Skeletal muscle tissue (tissue), 5 donors: ENCODE measurements at places on chromosomes 4 and X. TPM values are rescaled to one million over a fixed set of nuclear protein-coding genes. Genes with fewer than 3 reads are reported as not detected.

The GAGE12E gene
- not detected for total RNA-seq

The BMX gene
- 3.1 TPM for total RNA-seq

The GPR82 gene
- total RNA-seq: not detected

The FREM3 gene
- total RNA-seq: under 0.01 TPM

The RRH gene
- under 0.01 TPM for total RNA-seq

The GNRHR gene
- not detected for total RNA-seq

The CASP3 gene
- 29.7 TPM for total RNA-seq

The RNF175 gene
- total RNA-seq: not detected

The FGF16 gene
- 3.1 TPM for total RNA-seq

The HMGB2 gene
- total RNA-seq: 39.7 TPM

The S100P gene
- 0.52 TPM for total RNA-seq

The NEUROG2 gene
- not detected for total RNA-seq

The FRMD7 gene
- total RNA-seq: 0.52 TPM

The NUP54 gene
- total RNA-seq: 78.8 TPM

The SLC10A4 gene
- total RNA-seq: 2.6 TPM

The AFF1 gene
- 21.9 TPM for total RNA-seq

The ANKRD50 gene
- 77.8 TPM for total RNA-seq

The FHIP1A gene
- 15.1 TPM for total RNA-seq

The NXF2 gene
- not detected for total RNA-seq

The IL21 gene
- total RNA-seq: not detected

The HCCS gene
- total RNA-seq: 19.3 TPM

The RNF212 gene
- 3.7 TPM for total RNA-seq

The UCP1 gene
- total RNA-seq: 1.0 TPM

The NXF3 gene
- not detected for total RNA-seq

The ATP2B3 gene
- total RNA-seq: 0.52 TPM

The RPA4 gene
- 2.6 TPM for total RNA-seq

The CCKAR gene
- total RNA-seq: not detected

The CXorf49B gene
- not detected for total RNA-seq

The STPG2 gene
- total RNA-seq: 0.52 TPM

The TREX2 gene
- 3.7 TPM for total RNA-seq

The PFKFB1 gene
- not detected for total RNA-seq

The RADX gene
- 1.0 TPM for total RNA-seq

The HPGDS gene
- 7.3 TPM for total RNA-seq

The TMEM47 gene
- total RNA-seq: 54.8 TPM

The GPR173 gene
- total RNA-seq: 2.1 TPM

The FRAS1 gene
- 15.1 TPM for total RNA-seq

The FGFBP1 gene
- total RNA-seq: not detected

The HSD17B13 gene
- total RNA-seq: not detected

The SMIM10 gene
- 2.1 TPM for total RNA-seq

The RIBC1 gene
- total RNA-seq: 0.52 TPM

The SPOCK3 gene
- 1.0 TPM for total RNA-seq

The TRPC5OS gene
- not detected for total RNA-seq

The NDNF gene
- 5.2 TPM for total RNA-seq

The HHIP gene
- total RNA-seq: 8.4 TPM

The GYPE gene
- 2.1 TPM for total RNA-seq

The ASB9 gene
- total RNA-seq: 3.7 TPM

The NWD2 gene
- not detected for total RNA-seq

The GPRASP1 gene
- total RNA-seq: 8.9 TPM

The MAP3K15 gene
- 0.52 TPM for total RNA-seq

The LPAR4 gene
- 8.9 TPM for total RNA-seq

The F8A2 gene
- not detected for total RNA-seq

The TRPC3 gene
- 0.52 TPM for total RNA-seq

The PPP1R2C gene
- not detected for total RNA-seq

The WAS gene
- 1.0 TPM for total RNA-seq

The BEX4 gene
- total RNA-seq: 13.6 TPM

The AMTN gene
- not detected for total RNA-seq

The FAM3A gene
- total RNA-seq: 15.7 TPM

The PKD2 gene
- 36.0 TPM for total RNA-seq
